Activated CD8-positive, alpha-beta T cell treated with anti-CD3 and anti-CD28 coated beads for 36 hours (primary cell): ENCODE measurements at places on chromosomes 12 and 14. TPM values are rescaled to one million over a fixed set of nuclear protein-coding genes. Genes with fewer than 3 reads are reported as not detected.

DNA sequence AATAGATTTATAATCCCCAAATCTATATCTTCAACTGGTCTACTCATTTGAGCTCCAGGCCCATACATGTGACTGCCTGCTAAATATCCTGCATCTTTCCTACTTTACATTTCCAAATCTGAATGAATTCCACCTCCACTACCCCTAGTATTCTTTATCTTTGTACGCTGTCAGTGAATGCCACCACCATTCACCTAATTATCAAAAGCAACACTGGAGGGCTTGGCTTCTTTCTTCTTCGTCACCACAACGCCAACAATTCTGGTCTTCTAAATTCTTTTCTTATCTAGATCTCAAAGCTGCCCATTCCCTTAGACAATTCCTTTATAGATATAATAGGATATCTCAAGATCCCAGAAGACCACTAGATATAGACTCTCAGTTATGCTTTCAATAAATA lies 47.1 kb upstream of the ADAMTS20 start:
- peaks cover 1% of the 10 kb centered on the region for H3K27me3 ChIP-seq
- no peak overlapping the region for H3K4me3 ChIP-seq
- H3K4me1 ChIP-seq = no peaks in the 10 kb centered on the region
- DNase-seq = no peak
- H3K36me3 ChIP-seq = no peaks in the 10 kb centered on the region

DNA sequence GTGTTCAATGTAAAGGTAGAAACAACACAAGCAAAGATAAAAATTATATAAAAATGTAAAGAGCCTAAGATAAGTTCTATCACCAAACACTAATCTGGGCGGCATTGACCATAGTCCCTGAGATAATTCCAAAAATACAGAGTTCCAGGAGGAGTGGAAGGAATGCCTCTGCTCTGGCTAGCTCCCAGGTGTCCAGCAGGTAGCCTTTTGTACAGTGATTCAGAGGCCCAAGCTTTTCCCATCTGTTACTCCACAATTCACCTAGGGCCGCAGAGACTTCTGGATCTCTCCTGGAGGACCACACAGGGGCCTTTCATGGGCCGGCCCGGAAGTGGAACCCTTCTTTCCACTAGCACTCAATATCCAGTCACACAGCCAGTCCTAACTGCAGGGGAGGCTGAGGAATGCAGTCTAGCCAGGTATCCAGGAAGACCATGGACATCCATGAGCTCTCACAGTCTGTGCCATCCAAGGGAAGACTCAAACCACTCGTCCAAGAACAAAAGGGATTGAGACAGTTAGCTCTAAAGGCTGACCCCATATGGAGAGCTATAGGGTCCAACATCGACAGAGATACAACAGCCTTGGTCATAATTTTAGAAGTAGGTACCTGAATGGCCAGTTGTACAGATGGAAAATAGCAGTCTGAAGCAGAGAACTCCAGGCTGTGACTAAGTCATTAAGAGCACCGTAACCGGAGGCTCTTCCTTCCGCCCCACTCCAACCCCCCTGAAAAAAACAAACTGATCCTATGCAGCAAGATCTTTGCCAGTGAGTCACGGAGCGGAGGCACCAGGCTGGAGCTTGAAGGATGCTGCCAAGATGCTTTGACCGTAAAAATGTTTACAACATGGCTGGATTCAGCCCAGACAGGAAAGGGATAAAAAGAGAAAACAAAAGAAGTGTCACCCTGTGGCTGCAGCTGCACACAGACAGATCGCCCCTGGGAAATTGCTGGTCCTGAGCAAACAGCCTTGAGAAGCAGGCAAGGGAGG lies 204.8 kb downstream of the NUAK1 start:
- no peak overlapping the region for H3K27ac ChIP-seq
- no peak for DNase-seq
- H3K27me3 ChIP-seq = peaks cover 3% of the 10 kb centered on the region

DNA sequence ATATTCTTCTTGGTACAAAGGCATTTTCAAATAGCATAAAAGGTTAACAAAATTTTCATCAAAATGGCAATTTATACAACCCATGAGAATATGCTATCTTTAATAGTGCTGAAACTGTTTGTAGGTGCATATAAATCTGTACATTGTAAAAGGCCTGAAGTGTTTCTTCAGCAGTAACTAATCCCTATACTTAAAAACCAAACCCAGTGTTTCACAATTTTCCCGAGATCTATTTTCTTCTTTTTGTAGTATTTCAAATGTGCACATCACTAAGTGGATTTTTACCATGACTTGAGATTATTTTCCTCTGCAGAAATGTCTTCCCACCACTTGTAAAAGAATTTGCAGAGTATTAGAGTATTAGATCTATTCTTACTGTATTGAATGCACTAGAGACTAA lies 76.5 kb downstream of the FERMT2 start:
- H3K4me1 ChIP-seq = no peaks in the 10 kb centered on the region
- no peak overlapping the region for H3K27ac ChIP-seq
- no peak for DNase-seq
- no peak overlapping the region for H3K4me3 ChIP-seq

GRCh38 chr12:119183942-119184695 lies 5.4 kb downstream of the HSPB8 start:
- H3K36me3 ChIP-seq = no peaks in the 10 kb centered on the region
- H3K4me1 ChIP-seq = no peaks in the 10 kb centered on the region
- no peak overlapping the region for H3K27ac ChIP-seq
- H3K4me3 ChIP-seq = no peak overlapping the region
- H3K27me3 ChIP-seq = no peaks in the 10 kb centered on the region

GRCh38 chr14:21100931-21101330 lies at the start of gene TMEM253:
TMEM253 (plus strand) TSS chr14:21101066; CDS start chr14:21101344, 278 bp downstream.
- peaks cover 36% of the 10 kb centered on the region for H3K4me1 ChIP-seq
- DNase-seq = no peak
- no peak within 1 kb of the TSS for H3K4me3 ChIP-seq
- H3K27ac ChIP-seq = no peak within 1 kb of the TSS
- H3K27me3 ChIP-seq = no peaks in the 10 kb centered on the region

GRCh38 chr12:46438719-46439319 lies 66.2 kb upstream of the SLC38A2 start:
- peaks cover 1% of the 10 kb centered on the region for H3K4me1 ChIP-seq
- no peak overlapping the region for H3K4me3 ChIP-seq
- H3K36me3 ChIP-seq = no peaks in the 10 kb centered on the region
- no peak for DNase-seq
- H3K27me3 ChIP-seq = no peaks in the 10 kb centered on the region

DNA sequence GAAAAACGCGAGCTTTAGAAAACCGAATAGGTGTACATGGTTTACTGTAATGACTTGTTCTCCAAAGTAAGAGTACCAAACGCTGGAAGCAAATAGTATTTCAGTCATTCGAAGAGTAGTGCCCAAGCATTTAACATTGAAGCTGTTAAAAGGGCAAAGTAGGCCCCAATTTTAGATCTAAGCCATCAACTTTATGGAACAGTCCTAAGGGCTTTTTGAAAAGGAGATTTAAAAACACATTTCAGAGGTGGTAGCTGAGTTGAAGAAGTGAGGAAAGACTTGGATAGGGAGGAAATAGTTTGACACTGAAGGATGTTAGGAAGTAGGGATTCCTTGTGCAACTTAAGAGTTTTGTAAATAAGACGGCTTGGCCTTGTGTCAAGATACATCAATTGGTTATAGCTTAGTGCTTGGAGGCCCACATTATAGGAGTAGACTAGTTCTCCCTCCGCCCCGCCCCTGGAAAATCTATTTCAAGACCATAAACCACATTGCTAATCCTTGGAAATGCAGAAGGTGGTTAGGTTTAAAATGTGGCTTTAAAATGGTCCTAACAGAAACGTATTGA lies 783 bp upstream of the TUBA1B start:
- H3K4me3 ChIP-seq = peak overlapping the region; percentile 83
- DNase-seq = no peak
- peaks cover 44% of the 10 kb centered on the region for H3K36me3 ChIP-seq
- peak overlapping the region; percentile 92 for H3K27ac ChIP-seq

DNA sequence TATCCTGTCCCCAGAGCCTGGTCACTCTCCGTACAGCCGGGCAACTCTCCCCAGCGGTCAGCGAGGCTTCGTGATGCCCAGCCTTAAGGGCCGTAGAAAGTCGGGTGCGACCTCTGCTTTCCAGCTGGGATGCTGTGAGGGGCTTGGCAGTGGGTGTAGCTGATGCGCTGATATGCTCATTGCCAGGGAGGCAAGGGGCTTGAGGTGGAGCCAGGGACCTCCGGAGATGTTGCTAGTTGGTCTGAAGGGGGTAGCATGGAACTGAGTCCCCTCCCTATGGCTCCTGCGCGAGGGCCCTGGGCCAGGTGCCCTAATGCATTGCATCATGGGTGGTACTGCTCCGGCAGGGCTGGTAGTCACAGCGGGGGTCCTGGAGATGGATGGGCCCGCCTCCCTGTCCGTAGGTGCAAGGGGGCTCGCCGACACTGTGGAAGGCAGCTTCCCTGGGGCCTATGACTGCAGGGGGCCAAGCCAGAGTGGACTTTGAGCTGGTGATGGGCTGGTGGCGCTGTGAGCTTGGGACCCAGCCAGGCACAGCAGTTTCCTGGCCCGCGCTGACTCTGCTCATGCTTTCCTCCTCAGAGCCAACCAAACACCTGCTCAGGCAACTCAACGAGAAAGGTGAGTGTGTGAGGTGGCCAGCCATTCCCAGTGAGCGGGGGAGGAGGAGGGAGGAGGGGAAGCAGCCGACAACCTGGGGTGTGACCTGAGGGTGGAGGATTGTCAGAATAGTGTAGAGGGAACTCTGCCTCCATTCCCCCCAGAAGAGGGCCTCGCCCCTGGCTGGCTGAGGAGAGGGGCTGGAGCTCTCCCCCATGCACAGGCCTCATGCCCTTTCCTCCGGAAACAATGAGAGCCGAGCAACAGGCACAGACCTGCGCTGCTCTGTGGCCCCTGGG lies 32.3 kb downstream of the PLEKHG3 start:
- peaks cover 4% of the 10 kb centered on the region for H3K4me1 ChIP-seq
- no peak overlapping the region for H3K4me3 ChIP-seq
- H3K27ac ChIP-seq = no peak overlapping the region
- H3K36me3 ChIP-seq = no peaks in the 10 kb centered on the region
- DNase-seq = no peak

DNA sequence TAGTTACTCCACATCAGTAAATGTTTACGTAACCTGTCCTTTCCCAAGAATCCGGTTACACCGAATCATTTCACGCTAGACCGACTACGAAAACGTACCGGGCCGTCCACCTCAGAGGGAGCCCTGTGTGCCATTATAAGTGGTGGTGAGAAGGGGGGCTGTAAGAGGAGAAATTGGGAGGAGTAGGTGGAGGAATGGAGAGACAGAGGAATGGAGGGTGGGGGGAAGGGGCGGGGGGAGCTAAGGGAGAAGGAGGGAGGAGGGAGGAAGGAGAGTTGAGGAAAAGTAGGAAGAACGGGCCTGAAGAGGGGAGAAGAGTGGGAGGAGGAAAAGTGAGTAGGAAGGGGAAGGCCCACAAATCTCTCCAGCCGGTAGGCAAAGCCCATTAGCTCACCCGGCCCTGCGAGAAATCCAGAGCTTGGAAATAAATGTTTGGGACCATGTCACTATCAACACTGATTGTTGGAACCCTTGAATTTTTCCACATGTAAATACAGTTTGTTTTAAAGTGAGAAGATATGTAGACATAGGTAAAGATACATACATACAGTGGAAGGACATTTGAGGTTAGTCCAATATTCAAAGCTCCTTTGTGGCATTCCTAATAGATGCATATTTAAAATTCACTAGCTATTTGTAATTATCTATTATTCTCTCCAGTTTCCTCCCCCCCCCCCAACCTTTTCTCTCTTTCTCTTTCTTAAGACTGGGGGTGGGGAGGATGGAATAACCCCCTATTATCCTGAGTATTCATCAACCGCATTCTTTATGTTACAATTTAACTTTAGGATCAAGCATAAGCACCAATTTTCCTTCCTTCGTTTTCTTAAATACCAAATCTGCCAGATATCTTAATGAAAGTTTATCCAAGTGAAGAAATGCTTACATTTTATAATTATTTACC lies 2.1 kb upstream of the FOXG1 start:
- H3K4me3 ChIP-seq = no peak overlapping the region
- peaks cover 7% of the 10 kb centered on the region for H3K4me1 ChIP-seq
- no peak for DNase-seq
- peaks cover 12% of the 10 kb centered on the region for H3K36me3 ChIP-seq
- H3K27ac ChIP-seq = no peak overlapping the region

- no peaks in the 10 kb centered on the region for H3K36me3 ChIP-seq
- no peak overlapping the region for H3K4me3 ChIP-seq
- no peak overlapping the region for H3K27ac ChIP-seq
Observed at GRCh38 chr14:104956290-104956890, 21.8 kb downstream of the AHNAK2 start.

- no peak overlapping the region for H3K27ac ChIP-seq
- no peaks in the 10 kb centered on the region for H3K27me3 ChIP-seq
- no peak overlapping the region for H3K4me3 ChIP-seq
- H3K4me1 ChIP-seq = no peaks in the 10 kb centered on the region
- no peaks in the 10 kb centered on the region for H3K36me3 ChIP-seq
Observed at GRCh38 chr14:46861753-46862152, 210.2 kb upstream of the RPL10L start.

GRCh38 chr12:110582276-110583136 lies 612 bp downstream of the PPTC7 start:
- H3K27ac ChIP-seq = peak overlapping the region; percentile 96
- DNase-seq = peak; percentile 79
- H3K27me3 ChIP-seq = no peaks in the 10 kb centered on the region
- H3K4me1 ChIP-seq = peaks cover 60% of the 10 kb centered on the region
- H3K4me3 ChIP-seq = peak overlapping the region; percentile 92
- H3K36me3 ChIP-seq = peaks cover 29% of the 10 kb centered on the region

The PAPLN gene
- total RNA-seq = 0.29 TPM

The MEG3 gene
- not detected for total RNA-seq

The SENP1 gene
- total RNA-seq = 40.2 TPM

The ADGRD1 gene
- 0.27 TPM for total RNA-seq

The P2RX2 gene
- total RNA-seq = not detected
